ENCODE measurements at places on chromosomes 6 and 20.

DNA sequence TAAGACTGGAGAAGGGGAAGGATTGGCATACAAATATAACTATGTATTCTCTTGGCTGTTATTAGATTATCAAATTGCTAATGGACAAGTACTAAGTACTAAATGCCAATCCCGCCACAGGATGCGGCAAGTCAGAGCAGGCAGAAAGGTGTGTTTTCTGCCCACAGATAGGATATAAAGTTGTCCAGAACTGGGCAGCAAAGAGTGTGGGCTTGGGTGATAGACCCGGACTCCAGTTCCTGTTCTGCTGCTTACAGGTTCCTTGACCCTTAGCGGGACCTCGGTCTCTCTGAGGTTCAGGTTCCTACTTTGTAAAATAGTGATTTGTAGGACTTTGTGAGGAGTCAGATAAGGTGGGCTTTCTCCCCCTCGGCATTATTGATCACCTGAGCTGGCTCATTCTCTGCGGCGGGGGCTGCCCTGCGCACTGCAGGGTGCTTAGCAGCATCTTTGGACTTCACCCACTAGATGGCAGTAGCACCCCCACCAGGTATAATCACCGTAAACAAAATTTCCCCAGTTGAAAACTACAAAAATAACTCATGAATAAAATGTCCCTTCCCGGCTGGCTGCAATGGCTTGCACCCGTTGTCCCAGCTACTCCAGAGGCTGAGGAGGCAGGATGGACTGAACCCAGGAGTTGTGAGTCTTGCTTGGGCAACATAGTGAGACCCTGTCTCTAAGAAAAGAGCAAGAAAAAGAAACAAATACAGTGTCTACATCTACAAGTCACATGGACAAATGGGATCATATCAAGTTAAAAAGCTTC lies 193.1 kb downstream of the DOK5 start:
- no peak for DNase-seq

DNA sequence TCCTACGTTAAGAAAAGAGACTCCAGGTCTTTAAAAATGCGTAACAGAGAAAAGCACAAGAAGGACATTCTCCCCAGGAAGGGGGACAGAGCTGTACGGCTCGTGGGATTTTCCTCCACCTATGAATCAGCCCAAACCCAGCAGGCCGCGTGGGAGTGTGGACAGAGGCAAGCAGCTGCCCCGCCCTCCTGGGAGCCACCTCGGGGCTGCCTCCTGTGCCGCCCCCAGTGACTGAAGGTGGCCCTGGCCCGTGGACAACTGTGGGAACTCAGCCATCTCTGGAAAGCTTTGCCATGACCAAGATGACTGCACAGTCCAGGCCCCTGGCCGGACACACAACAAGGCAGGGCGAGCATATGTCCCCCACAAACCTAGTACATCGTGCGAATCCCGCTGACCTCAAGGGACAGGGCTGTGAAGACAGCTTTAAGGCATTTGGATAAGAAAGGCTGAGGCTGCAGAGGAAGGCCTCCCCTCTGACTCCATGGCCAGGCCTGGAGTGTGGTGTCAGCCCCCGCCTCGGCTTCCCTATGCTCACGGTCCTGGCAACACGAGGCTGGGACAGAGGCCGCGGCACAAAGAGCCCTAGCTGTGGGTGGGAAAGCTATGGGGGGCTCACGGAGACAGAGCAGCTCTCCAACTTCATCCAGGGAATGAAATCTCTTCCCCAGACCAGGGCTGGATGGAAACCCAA lies 26.9 kb downstream of the PXDC1 start:
- no peak for DNase-seq

- no peak for DNase-seq
Observed at GRCh38 chr6:11770546-11771466, 7.8 kb downstream of the ADTRP start.

GRCh38 chr20:58557733-58558342 lies 42.6 kb upstream of the APCDD1L start:
- no peak for DNase-seq

- DNase-seq, result no peak
Observed at GRCh38 chr20:63054681-63055240, 48.0 kb upstream of the BHLHE23 start.

GRCh38 chr6:40436685-40437604 lies 150.2 kb downstream of the LRFN2 start:
- no peak for DNase-seq

- no peak for DNase-seq
Observed at GRCh38 chr20:57619051-57619831, 985 bp downstream of the ZBP1 start.

GRCh38 chr20:2207770-2208097 lies 88.1 kb upstream of the TGM3 start:
- no peak for DNase-seq

DNA sequence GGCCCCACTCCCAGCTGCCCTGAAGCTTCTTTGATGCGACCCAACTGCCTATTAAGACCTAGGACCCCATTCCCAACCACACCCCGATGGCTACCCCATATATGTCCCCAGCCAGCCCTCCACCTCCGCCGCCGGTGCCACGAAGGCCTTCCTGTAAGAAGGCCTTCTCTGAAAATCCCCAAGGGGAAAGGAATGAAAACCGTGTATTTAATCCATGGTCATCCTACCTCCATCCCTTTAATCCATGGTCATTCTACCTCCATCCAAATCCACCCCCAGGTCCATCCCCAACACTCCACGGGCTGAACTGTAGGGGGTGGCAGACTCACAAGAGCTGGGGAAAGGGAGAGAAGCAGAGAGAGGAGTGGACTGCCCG lies 545 bp upstream of the VSX1 start:
- DNase-seq, result no peak

DNA sequence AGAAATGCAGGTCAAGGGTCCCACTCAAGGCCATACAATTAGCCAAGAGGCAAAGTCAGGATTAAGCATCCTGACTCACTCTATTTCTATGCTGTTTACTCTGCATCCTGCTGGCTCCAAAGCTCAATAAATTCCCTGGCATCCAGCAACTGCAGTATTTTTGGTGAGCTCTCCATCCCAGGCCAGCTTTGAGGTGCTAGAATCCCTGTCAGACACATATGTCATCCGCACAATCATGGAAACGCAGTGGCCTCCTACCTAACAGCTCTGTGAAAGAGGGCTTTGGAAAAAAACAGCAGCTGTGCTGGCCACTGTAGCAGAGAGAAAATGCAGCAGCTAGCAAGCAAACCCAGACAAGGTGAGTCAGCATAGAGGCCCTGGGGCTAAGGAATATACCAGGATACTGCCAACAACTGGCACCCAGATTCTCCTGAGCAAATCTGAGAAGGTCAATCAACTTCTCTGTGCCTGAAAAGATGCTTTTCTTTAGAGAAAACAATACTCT lies 58.4 kb downstream of the ANKEF1 start:
- no peak for DNase-seq

DNA sequence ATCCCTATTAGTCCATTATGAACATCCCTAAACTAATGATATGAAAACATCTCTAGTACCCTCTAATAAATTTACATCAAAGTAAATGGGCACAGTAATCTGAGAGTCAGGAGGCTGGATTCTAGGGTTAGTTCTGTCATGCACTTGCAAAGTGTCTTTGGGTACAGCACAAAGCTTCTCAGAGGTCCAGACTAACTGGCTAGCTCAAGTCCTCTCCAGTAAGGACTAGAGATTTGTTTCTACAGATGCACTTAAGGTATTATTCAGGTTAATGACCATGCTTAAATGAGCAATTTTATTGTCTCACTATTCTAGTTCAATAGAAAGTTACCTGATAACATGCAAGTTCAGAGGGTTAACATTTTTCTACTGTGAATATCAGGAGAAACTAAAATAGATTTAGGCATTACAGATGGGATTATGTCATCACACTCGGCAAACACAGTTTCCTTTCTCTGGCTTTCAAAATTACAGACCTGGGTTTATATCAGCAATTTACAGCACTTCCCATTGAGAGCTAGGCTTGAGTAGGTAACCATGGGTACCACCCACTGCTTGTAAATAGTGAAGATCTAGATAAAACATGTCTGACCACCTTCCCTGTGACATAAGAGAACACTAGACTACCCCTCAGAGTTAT lies 402.9 kb upstream of the RUNX2 start:
- no peak for DNase-seq

- no peak for DNase-seq
Observed at GRCh38 chr6:120141601-120142000, 792.0 kb upstream of the MAN1A1 start.

- no peak for DNase-seq
Observed at GRCh38 chr6:5241252-5241651, 19.5 kb downstream of the LYRM4 start.
